Upper lobe of left lung (tissue), 6 donors: ENCODE measurements at places on chromosomes 2 and 18. TPM values are rescaled to one million over a fixed set of nuclear protein-coding genes. Genes with fewer than 3 reads are reported as not detected.

DNA sequence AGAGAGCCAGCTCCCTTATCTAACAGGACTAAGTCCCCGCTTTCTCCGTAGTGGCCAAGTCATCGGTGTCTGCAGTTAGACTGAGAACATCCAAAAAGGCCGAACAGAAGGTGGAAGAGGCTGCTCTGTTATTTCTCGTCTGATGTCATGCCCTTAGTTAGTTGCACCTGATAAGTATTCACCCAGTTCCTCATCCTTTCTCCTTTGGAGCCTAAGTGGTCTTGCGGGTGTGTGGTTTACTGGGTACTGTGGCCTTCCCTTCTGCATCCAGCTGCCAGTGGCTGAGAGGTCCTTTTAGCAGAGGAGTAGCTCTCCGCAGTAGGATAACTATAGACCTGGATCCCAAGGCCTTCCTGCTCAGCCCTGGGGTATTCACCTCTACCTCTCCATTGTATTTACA lies 211.6 kb downstream of the BCL2 start:
- peaks cover 7% of the 10 kb centered on the region for H3K4me1 ChIP-seq
- DNase-seq: no peak
- no peak overlapping the region for H3K27ac ChIP-seq
- no peaks in the 10 kb centered on the region for H3K27me3 ChIP-seq
- H3K36me3 ChIP-seq: no peaks in the 10 kb centered on the region

DNA sequence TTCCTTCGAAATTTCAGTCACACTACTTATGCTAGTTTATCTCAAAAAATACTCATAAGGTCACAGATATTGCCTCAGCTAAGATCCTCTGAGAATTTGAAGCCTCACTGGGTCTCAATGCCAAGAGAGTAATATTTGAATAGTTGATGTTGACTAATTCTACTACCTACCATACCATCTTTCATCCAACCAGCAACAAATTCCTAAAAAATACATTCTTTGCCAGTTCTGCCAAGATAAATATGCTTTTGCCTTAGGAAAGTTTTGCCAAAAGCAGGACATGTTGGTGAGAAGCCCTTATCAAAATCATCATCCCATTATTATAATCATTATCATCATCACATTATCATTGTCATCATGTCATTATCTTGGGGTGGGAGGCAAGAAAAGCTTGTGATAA lies 544.6 kb upstream of the ZEB2 start:
- no peaks in the 10 kb centered on the region for H3K4me1 ChIP-seq
- H3K4me3 ChIP-seq: no peak overlapping the region
- no peaks in the 10 kb centered on the region for H3K27me3 ChIP-seq
- H3K27ac ChIP-seq: no peak overlapping the region

DNA sequence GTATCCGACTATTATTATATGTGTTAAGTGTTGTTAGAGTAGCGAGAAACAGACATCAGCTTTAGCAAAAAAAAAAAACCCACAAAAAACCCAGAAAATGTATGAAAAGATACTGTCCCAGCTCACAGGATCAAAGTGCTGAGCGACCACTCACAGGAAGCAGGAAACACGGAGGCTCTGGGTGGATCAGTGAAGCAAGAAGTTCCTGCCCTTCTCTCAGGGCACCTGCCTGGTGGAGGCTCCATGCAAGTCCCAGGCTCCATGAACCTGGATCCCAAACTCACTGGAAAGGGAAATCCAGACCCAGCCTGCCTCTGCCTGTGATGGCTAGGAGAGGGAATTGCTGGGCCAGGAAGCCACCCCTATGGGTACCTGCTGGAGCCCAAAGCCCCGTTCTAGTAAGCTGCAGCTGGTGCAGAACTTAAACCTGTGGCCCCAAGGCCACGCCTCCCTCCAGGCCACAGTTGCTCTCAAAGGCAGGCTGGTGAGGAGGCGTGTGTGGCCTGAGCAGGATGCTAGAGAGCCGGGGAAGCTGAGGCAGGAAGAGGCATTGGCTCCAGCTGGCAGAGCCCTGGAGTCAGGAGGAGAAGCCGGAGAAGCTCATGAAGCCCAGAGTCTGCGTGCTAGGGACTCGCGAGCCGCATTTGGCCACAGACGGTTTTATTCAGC lies 63.5 kb upstream of the TAF1B start:
- DNase-seq: no peak
- no peak overlapping the region for H3K27ac ChIP-seq
- H3K27me3 ChIP-seq: no peaks in the 10 kb centered on the region
- no peaks in the 10 kb centered on the region for H3K36me3 ChIP-seq
- no peaks in the 10 kb centered on the region for H3K4me1 ChIP-seq
- H3K4me3 ChIP-seq: no peak overlapping the region

DNA sequence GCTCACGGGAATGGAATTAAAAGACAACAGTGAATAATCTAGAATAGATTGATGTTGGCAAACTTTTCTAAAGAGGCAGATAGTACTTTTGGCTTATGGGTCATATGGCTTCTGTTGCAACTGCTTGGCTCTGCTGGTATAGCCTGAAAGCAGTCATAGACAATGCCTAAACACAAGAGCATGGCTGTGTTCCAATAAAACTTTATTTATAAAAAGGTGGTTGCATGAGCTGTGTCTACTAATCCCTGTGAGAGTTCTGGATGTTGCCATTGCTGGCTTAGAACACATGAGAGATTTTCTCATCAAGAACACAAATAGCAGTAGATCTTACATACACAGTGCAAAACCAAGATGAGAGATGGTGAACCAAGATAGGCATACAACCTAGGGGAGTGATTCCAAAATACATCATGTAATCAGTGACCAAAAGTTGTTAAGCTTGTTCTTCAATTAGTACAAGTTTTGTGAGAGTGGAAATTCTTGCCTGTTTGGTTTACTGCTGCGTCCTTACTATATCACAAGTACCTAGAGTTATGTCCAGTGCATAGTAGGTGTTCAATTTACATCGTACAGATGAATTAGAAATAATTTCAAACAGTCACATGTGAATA lies 380.0 kb downstream of the METTL4 start:
- no peak overlapping the region for H3K27ac ChIP-seq
- H3K4me3 ChIP-seq: no peak overlapping the region

GRCh38 chr2:60554646-60555065 lies 1.2 kb upstream of the BCL11A start:
- peak; percentile 85 for DNase-seq
- H3K27ac ChIP-seq: peak overlapping the region; percentile 27
- no peaks in the 10 kb centered on the region for H3K36me3 ChIP-seq
- H3K27me3 ChIP-seq: peaks cover 32% of the 10 kb centered on the region
- peak overlapping the region; percentile 75 for H3K4me3 ChIP-seq
- H3K4me1 ChIP-seq: peaks cover 78% of the 10 kb centered on the region

DNA sequence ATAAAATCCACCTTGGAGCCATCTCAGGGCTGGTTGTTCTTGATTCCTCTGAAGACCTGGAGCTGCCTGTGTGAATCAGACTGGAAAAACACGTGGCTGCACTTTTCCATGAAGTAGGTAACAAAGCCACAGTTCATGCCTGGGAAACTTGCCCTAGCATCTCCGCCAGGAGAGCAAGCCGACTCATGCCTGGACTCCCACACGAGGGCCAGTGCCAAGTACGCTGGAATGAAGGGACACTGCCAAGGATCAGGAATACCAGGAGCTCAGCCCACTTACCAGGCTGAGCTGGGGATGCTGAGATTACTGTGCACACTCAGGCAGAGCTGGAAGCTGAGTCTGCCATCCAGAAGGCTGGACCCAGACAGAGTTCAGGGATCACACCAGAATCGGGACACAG lies 10.9 kb upstream of the FHL2 start:
- H3K4me3 ChIP-seq: no peak overlapping the region
- no peaks in the 10 kb centered on the region for H3K36me3 ChIP-seq
- no peak overlapping the region for H3K27ac ChIP-seq
- DNase-seq: no peak
- no peaks in the 10 kb centered on the region for H3K27me3 ChIP-seq

EMX1 gene
- not detected for total RNA-seq

DNA sequence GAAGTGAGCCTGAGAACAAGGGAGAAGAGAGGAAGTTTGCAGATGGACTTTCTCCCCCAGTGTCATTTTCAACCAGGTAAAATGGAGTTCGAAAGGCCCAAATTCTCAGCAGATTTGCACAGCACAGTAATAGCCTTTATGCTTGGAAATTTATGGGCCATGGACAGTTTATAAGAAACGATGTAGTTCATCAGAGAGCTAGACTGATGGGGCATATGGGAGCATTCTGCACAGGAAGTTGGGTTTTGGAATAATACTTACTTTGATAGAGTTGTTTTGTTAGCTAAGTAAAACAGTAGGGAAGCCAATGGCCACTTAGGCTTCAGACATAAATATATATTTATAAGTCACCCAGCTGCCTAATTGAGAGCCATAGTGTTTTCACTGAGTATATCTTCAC lies 169.4 kb downstream of the MEIS1 start:
- no peaks in the 10 kb centered on the region for H3K27me3 ChIP-seq
- no peak overlapping the region for H3K27ac ChIP-seq
- no peak for DNase-seq

DNA sequence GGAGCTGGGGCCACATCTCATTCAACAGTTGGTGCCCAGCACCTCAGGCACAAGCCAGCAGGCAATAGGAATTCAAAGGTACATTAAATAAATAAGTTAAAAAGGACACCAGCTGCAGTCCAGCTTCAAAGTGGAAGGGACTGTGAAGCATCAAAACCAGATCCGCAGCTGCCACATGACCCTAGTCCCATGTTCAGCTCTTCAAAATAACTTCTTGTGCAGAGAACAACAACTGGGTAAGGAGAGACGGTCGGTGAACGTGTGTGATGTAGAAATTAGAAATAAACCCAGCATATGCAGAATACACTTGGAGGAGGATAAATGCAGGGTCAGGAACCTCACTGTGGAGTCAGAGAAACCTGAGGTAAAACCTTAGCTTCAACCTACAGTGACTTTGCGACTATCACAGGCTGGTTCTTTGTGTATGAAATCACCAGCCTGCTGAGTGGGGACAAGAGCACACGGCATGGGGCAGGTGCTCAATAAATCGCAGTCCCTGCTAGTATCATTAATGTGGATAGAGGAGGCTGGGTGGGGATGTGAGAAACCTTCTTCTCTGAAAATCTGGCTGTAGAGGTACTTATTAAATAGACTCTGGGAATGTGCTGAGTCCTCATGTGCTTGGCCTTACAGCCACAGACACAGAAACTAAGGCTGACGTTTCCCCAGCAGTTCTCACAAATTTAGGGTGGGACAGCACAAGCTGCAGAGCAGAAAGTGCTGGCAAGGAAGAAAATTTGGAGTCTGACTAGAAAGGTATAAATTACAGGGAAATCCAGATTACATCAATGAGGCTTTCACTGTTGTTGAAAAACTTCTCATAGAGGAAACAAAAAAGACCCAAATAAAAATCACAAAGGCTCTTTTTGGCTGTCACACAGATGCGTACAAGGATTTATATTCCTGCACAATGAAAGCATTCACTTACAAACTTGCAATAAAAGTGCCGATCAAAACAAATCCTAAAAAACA lies 20.7 kb downstream of the FBXO15 start:
- H3K27me3 ChIP-seq: no peaks in the 10 kb centered on the region
- no peaks in the 10 kb centered on the region for H3K36me3 ChIP-seq
- no peak overlapping the region for H3K27ac ChIP-seq

DNA sequence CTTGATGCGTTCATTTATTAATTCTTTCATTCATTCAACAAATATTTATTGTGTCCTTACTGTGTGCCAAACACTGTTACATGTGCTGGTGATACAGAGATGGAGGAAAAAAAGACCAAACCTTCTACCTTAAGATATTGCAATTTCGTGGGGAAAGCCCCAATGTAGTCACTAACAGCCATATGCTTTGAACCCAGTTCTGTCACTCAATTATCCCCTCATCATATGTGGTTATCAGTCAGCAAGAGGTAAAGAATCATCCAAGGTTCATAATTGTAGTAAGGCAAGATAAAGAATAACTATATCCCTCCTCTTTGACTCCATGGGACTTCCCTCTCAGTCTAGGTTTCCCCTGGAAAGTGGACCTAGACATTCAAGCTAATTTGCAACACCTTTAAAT lies 1185.6 kb upstream of the CELF4 start:
- no peak overlapping the region for H3K27ac ChIP-seq
- no peaks in the 10 kb centered on the region for H3K36me3 ChIP-seq
- no peak overlapping the region for H3K4me3 ChIP-seq

DNA sequence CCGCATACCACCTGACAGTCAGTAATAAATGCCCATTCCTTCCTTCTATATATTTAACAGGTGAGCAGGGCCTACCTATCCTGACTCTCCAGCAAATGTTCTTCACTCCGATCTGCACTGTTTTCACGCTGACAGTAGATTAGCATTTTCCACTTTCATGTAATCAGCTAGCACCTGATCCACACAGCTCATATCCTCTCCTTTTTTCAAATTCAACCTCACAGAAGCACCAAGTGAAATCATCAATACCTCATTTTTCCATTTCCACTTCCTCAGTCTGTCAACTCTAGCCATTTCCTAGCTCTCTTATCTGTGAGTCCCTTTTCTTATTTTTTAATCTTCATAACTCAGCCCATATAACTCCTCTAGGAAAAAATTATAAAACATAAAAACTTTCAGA lies 402.8 kb downstream of the ZEB2 start:
- DNase-seq: no peak
- H3K36me3 ChIP-seq: no peaks in the 10 kb centered on the region
- no peak overlapping the region for H3K27ac ChIP-seq
- no peaks in the 10 kb centered on the region for H3K4me1 ChIP-seq
- H3K27me3 ChIP-seq: no peaks in the 10 kb centered on the region
- no peak overlapping the region for H3K4me3 ChIP-seq

DNA sequence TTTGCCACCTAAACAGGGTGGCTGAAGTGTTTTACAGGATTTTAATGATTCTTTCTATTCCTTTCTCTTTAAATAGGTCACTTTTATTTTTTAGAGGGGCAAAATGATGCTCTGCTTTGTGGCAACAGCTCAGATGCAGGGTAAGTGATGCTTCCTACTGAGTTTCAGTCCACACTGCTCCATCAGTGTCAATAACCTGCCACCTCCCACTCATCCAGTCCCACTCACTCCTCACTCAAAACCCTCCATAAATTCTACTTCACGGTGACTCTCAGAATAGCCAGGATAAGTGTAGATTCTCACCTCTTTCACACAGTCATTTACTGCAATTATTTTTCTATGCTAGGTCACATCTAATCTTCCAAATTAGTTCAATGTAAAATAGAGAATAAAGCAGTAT lies 72.7 kb downstream of the SCN2A start:
- H3K27me3 ChIP-seq: no peaks in the 10 kb centered on the region
- H3K36me3 ChIP-seq: no peaks in the 10 kb centered on the region
- H3K4me1 ChIP-seq: no peaks in the 10 kb centered on the region
- H3K27ac ChIP-seq: no peak overlapping the region
- no peak for DNase-seq

FBXO48 gene
- total RNA-seq: 1.6 TPM

DNA sequence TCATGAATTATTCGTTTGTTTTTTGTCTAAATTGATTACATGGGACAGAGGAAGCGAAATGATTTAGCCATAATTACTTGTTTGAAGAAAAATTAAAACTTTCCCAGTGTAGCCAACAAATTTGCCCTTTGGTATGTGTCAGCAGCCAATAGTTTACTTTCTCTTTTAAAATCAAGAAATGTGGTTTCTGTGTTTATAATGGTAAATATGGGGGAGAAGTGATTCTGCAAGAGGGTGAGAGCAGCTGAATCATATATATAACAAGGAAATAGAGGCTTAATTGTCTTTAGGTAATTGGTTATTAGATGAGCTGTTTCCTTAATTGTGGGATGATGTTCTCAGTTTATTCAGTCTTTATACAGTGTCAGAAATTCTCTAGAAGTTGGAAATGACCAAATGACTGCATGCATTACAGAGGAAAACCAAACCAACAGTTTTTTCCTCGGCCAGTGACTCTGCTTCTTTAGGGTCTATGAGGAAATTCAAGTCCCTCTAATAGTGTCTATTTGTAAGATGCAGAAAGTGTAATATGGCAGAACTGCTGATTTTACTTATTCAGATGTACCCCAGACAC lies 132.9 kb downstream of the AGPS start:
- no peaks in the 10 kb centered on the region for H3K27me3 ChIP-seq
- H3K36me3 ChIP-seq: peaks cover 11% of the 10 kb centered on the region
- H3K27ac ChIP-seq: no peak overlapping the region
